Activated T-helper 2 cell treated with anti-CD3 and anti-CD28 coated beads, Interferon-gamma antibody, Interleukin-2, Interleukin-4, amounts not matched to agents 10 μg/mL and 5 μg/mL and 100 μg/mL, durations not matched to agents 14 hours and 24 hours and 36 hours (primary cell): ENCODE measurements at places on chromosomes 13 and 19.

DNA sequence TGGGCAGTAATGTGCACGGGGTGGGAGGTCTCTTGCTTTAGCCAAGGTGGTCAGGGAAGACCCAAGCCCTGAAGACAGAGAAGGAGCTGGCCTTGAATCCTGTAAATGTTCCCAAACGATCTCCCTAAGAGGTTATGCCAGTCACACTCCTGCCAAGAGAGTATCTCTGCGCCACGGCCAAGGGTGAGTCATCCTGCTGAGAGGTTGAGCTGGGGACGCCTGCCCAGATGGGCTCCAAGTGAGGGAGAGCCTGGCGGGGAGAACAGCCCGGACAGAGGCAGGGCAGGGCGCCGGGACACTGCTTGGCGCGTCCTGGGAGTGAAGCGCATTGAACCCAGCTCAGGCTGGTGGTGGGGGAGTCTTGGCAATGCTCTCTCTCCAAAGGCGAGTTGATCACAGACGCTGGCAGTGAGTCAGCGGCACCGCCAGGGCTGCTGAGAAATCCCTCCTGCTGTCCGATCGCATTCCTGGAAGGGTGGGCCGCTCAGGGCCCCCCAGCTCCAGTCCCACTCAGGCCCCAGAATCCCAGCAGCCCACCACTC lies 16.4 kb downstream of the SULT2B1 start:
- no peak for DNase-seq

- DNase-seq: no peak
These were observed 1.2 kb upstream of the ZNF626 start for GRCh38 chr19:20662421-20663105.

DNA sequence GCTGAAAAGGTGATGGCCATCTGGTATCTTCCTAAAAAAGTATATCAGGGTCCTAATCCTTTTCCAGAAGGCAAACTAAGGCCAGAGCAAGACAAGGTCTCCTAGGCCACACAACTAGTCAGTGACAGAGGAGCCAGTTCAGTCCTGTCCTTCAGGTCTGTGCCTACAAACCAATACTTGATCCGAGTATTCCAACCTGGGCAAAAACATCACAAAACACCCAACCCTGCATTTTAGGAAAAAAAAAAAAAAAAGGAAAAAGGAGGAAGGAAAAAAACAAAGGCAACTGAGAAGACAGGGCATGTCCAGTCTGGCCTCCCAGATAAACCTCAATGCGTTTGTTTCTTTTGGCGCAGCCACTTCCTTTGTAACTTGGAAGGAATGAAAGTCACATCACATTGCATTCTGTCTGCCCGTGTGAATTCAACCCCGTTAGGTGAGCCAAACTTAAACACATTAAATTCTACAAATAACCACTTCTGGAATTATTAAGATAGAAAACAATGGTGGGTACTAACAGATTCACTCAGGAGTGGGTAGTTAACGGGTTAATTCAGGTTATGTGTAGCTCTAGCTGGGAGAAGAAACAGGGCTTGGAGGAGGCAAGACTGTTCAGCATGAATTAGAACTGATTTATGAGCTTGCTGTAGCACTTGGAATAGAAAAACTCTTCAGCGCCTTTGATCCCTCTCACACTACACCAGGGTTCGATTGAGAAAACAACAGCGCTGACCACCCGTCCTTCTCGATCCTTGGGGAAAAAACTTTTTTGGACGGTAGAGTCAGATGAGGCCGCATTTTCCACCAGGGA lies 43.0 kb upstream of the HNRNPA1L2 start:
- DNase-seq: no peak

DNA sequence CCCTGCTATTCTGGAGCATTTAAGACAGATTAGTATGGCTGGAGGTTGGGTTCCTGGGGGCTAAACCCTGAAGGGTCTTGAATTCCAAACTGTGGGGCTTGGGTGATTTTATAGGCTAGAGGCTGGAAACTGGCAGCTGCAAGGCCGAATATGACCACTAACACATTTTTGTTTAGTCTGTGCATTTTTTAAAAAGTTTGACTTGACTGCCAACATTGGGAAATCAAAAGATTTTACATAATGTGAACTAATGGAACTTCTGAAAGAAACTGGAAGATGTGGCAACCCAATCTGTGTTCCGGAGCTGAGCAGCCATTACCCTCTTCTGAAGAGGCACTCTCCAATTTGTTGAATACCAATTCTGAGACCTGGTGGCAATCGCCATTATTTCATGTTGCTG lies 5.1 kb downstream of the ZNF784 start:
- DNase-seq: no peak

DNA sequence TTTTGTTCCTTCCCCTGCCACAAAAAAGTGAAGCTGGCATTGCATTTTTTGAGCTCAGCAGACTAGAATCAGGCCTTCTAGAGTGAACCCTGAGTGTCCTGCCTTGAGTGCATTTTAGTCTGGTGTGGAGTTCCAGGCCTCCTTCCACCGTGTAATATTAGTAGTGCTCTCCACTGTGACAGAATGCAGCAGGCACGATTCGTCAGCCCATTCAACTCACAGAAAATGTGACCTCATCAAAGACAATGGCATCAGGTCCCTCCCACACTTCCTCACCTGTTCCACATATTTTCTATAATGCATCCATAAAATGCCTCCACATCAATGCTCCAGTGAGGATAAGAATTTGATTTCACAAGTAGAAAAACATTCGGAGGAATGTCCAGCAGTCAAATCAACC lies 227.6 kb downstream of the FGF9 start:
- DNase-seq: no peak

GRCh38 chr13:46071590-46072249 lies 19.2 kb upstream of the ZC3H13 start:
- DNase-seq: no peak

DNA sequence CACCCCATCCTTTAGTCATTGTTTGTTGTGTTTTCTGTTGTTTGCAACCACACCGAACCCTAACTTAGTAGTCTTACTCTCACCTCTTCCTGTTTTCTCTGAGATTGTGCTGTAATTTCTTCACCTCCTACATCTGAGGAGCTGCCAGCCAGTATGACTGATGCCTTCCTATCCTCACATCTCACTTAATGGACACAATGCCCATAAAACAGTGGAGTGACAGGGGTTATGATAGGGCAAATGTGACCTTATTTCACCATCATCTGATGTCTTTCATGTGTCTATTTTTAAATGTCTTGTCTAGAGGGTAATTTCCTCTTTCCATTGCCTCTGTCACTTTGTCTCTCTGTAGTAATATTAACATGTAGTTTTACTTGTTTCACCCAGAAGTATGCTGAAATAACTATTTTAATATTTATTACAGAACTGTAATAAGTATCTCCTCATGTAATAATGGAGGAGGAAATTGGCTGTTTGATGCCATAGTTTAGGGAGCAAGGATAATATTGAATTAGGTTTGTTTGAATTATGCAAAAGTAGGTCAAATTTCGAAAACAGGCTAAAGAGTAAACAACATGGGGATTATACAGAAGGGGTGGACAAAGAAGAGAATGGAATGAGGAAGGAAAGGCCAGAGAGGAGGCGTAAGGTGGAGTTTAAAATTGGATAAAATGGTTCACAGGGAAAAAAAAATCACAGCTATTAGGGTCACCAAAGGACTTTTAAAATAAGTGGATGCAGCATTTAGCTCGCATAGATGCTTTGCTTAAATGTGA lies 103.5 kb upstream of the SPRY2 start:
- DNase-seq: no peak

DNA sequence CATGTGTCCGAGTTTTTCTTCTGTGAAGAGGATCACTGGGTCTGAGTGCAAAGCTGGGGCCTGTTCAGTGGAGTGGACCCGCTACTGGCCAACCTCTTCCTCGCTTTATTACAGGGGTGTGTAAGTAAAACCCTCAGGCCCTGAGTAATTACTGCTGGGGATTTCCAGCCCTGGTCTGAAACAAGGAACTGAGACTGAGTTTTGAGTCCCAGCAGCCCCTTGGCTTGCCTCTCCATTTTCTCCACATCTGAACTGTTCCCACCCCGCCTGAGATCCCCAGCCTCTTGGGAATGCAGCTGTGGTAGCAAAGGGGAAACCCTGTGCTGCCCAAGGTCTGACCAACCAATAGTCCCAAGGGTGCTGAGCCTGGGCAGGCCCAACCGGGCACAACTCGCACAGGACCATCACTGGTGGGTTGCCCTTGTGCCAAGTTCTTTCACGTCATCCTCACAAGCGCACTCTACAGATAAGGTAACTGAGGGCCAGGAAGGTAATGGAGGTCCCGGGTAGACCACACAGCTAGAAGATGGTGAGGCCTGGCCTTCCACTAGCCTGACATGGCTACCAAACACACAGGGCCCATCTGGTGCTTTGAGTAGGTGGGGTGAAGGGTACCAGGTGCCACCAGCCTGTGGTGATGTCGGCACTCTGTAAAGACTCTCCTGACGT lies 13.7 kb upstream of the SLC35E1 start:
- DNase-seq: no peak

GRCh38 chr19:29810504-29810871 lies 1.3 kb upstream of the CCNE1 start:
- no peak for DNase-seq

DNA sequence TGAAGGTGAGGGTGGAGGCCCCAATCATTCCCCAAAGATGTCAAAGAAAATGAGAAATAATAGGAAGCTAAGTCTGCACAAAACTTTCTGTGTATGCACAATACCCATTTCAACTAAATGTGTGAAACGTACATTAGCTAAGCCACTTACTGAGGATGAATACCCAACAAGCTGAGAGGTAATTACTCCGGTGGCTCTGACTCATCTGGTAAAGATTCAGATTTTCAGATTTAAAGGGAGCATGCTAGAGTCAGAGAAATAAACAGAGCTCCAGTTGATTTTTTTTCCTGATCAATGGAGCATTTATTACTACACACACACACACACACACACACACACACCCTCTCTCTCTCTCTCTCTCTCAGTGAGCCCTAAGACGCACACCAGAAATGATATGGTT lies 194.8 kb upstream of the ARGLU1 start:
- DNase-seq: no peak

DNA sequence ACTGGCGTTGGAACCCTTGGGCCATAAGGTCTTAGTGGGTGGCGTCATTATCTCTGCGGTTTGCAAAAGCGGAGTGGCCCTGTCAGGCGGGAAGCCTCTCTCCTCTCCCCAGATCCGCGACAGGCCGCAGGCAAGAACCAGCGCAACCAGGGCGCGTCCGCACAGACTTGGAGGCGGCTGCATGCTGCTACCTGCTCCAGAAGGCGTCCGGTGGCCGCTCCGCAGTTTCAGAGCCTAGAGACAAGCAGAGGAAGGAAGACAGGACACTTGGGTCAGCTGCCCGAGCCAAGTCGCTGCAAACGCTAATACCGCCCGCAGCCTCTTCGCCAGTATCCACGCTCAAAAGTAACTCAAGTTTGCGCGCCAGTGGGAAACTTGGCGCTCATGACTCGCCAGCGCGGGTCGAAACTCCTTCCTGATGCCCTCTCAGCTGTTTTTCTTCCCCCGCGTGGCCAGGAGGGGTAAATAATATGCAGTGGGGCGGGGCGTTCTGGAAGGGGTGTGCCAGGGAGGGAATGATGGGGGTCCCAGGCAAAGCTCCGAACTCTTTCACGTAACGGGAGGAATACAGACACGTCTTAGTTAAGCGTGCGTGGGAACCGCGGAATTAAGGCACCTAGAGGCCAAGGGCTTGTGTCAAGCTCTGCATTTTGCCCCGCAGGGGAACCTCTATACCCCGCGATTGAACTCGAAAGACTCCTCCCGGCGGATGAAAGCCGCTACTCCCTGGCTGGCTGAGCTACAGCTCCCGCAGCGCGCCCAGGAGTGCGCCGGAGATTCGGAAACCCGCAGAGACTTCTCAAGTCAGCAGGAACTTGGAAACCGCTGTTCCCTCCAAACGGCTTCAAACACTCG lies at the start of gene EDNRB:
EDNRB (minus strand) TSS at position 441 of the 855 bp plus-strand sequence; CDS start at position 183, 258 bp downstream.
- DNase-seq: no peak

DNA sequence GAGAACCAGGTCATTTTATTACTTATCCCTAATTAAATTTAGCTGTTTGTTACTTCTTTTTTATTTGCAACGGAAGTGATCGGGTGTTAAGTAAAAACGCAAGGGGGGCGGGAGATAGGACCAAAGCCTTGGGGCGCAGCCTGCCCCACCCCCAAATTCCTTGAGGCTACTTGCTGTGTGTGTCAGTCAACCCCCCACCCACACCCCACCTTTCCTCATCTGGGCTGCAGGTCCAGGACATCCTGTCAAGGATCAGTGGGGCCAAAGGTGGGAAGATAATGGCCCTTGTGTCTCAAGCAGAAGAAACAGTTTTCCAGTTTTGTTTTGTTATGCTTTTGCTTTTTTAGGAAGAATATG lies 1.2 kb upstream of the FOXO1 start:
- DNase-seq: no peak

DNA sequence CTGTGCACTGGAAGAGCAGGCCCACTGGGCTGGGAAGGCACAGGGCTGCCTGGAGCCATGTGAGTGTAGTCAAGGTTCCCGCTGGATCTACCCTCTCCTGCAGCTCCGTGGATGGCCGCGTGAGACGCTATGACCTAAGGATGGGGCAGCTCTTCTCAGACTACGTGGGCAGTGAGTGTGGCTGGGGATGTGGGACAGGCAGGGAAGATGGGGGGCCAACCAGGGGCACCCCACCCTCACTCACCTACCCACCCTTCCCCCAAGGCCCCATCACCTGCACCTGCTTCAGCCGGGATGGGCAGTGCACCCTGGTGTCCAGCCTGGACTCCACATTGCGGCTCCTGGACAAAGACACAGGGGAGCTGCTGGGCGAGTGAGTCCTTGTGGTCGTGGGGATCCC lies 6.1 kb downstream of the WDR83 start:
- no peak for DNase-seq

GRCh38 chr13:76597868-76598267 lies 288.3 kb downstream of the KCTD12 start:
- no peak for DNase-seq

GRCh38 chr13:88294368-88294767 lies 623.2 kb downstream of the SLITRK5 start:
- DNase-seq: no peak

GRCh38 chr19:16094360-16095070 lies 17.2 kb upstream of the RAB8A start:
- no peak for DNase-seq

- no peak for DNase-seq
These were observed 14.8 kb downstream of the DOCK9 start for GRCh38 chr13:98962901-98963590.

- no peak for DNase-seq
These were observed 2.0 kb upstream of the DGKH start for GRCh38 chr13:42046448-42046847.

DNA sequence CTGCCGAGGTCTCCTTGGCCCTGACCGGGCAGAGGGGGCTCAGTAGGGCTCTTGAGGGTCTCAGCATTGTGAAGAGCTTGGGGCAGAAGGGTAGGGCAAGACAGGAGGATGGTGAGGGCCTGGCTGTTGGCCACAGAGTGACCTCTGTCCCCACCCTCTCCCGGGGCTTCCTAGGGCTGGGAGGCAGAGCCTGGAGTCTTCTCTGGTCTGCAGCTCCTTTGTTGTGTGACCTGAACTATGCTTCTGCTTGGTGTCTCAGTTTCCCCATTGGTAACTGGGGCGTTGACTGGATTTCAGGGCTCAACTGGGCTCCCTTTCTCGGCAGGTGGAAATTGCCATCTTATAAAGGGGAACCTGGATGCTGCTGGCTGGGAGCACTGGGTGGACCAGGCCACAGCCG lies 30.1 kb upstream of the PEPD start:
- no peak for DNase-seq

- peak; percentile 67 for DNase-seq
These were observed 8.2 kb downstream of the RASGRP4 start for GRCh38 chr19:38417544-38418506.
